ENCODE measurements at places on chromosomes 2 and 18.

DNA sequence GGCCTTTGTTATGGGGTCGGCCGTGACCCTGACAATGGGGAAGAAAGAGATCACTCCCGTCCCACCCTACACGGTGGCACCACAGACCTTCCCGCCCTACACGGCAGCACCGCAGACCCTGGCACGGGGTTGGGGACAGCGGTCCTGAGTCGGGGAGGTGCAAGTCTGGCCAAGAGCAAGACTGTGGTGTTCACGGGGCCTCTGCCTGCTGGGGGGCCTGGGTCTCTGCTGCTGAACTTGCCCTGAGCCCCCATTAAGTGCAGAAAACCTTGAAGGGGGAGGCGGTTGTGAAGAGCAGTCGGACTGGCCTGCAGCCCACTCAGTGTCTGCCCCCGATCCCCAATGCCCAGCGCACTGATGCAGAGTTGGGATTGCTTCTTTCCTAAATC lies 75.9 kb downstream of the SLC66A2 start:
- no peak for DNase-seq

DNA sequence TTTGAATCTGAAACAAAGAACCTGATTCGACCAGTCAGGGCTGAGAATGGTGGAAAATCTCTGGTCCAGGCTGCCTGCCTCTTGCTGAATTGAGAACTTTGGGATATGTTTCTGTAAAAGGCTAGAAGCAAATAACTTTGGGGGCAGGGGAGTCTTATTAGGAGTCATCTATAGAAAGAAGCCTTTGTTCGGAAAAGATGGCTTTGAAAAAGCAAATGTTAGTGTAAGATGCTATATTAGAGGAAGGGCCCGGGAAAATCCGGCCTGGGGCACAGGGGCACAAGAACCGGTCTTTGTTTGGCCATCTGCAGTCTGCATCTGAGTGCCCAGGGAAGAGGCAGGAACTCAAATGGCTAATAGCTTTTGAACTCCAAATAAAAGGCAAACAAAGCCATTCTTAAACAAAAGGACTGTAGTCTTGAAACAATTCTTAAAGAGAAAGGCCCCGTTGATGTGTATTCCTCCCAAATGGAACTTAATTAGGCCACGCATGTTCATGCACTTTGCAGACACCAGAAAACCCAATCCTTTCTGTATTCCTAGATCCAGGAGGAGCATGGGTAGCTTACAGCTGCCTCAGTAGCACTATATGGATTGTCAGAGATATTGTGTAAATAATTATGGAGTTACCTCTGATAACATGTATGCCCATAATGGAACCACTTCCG lies 180.0 kb upstream of the ARL4C start:
- DNase-seq = no peak

DNA sequence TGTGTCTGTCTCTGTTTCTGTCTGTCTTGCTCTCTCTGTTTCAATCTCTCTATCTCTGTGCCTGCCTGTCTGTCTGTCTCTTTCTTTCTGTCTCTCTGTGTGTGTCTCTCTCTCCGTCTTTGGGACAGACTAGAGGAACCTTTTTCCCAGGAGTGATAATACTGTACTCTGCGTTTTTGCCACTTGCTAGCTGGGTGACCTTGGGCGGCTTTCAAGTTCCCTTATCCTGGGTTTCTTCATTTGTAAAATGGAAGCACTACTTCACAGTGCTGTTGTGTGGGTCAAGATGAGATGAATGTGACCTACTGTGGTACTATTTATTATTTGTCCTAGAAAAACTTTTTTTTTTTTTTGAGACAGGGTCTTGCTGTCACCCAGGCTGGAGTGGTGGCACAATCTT lies 42.4 kb downstream of the HPCAL1 start:
- DNase-seq = no peak

- DNase-seq = no peak
Measured at GRCh38 chr2:121075641-121076497, 209.1 kb downstream of the TFCP2L1 start.

- DNase-seq = no peak
Measured at GRCh38 chr18:62637403-62637802, 77.9 kb upstream of the PHLPP1 start.

- no peak for DNase-seq
Measured at GRCh38 chr2:10439185-10439879, 8.8 kb downstream of the ODC1 start.

DNA sequence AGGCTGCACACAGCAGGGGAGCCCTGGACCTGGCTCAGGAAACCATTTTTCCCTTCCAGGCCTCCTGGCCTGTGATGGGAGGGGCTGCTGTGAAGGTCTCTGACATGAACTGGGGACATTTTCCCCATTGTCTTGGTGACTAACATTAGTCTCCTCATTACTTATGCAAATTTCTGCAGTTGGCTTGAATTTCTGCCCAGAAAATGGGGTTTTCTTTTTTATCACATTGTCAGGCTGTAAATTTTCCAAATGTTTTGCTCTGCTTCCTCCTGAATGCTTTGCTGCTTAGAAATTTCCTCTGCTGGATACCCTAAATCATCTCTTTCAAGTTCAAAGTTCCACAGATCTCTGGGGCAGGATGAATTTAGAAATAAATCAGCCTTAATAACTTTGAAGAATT lies 78.2 kb downstream of the EHBP1 start:
- no peak for DNase-seq

DNA sequence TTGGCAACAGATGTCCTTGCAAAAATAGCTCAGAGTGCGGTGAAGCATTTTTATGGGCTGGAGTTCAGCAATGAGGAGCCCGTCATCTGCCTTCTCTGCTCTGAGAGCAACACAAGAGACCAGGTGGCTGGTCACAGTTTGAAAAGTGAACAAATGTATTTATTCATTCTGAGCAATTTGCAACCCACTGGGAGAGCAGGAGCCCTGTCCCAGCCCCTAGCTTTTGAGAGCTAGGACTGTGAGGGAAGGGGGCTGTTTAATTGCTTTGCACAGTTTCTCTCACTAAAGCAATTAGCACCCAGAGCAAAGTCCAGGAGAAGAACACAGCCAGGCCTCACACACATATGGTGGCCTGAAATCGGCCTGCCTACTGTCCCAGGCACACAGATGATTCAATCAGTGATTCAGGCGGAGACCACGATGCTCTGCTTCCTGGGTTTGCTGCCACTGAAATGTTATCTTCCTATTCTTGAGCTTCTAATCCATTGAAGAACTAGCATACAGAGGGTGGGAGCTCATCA lies 646.1 kb upstream of the ACVR2A start:
- no peak for DNase-seq

- DNase-seq = peak; percentile 44
Measured at GRCh38 chr18:8988260-8988871, 114.1 kb upstream of the NDUFV2 start.

Measured in colonic mucosa (tissue), 4 donors.